ENCODE measurements at places on chromosomes 4 and X.
A peak's percentile ranks its signal among the peaks of the same experiment; 100 is the strongest.

DNA sequence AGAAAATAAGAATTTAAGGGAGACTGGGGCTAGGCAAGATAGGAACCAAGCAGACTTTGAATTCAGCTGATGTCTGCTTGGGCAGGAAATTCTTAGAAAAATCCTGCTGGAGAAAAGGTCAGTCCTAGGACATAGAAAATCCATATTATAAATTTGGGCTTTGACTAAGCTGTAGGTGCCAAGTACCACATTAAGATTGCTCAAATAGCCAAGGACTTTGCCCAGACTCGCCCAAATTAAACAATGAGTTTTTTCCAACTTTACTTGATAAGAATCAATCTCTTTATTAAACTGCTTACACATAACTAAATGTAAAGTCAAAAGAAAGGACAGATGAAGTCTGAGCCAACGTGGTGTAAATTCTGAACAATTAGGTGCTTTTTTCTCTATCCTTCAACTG lies 95.4 kb downstream of the FUNDC1 start:
- DNase-seq, result no peak

DNA sequence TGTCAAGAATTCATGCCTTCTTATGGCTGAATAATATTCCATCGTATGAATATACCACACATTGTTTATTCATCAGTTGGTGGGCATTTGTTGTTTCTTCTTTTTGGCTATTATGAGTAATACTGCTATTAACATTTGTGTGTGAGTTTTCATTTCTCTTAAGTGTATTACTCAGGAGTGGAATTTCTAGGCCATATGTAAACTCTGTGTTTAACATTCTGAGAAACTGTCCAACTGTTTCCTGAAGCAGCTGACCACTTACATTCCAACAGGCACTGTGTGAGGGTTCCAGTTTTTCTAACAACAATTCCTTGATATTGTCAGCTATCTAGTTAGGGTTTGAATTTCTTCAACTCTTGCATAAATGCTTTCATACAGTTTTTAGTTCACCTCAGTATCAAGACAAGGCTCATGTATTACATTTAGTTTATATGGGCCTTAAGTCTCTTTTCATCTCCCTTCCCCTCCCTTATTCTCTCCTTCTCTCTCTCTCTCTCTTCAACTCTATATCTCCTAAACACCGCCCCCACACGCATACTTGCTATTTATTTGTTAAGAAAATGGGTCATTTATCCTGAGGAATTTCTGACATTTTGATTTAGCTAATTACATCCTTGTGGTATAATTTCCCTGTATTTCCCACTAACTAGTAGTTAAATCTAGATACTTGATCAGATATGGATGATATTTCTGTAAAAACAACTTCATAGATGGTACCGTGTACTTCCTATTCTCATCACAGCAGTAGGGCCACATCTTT lies 77.4 kb downstream of the WDR19 start:
- no peak for DNase-seq

- DNase-seq, result no peak
Observed at GRCh38 chr4:139278485-139278884, 1.5 kb downstream of the MGARP start.

GRCh38 chr4:123488916-123489315 lies 92.3 kb downstream of the SPRY1 start:
- DNase-seq, result peak; percentile 4

DNA sequence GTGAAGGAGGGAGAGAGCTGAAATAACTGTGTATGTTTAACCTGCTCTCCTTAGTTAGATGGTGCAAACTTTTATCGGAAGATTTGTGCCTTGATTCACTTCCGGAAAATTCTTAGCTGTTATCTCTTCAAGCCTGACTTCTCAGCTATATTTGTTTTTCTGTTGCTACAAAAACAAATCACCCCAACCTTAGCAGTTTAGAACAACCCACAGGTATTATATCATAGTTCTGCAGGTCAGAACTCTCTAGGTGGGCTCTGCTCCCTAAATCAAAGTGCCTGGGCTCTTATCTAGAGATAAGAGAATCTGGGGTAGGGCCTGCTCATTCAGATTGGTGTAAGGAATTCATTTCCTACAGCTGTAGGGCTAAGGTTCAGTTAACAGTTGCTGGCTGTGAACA lies 15.1 kb upstream of the CEP135 start:
- DNase-seq, result no peak

DNA sequence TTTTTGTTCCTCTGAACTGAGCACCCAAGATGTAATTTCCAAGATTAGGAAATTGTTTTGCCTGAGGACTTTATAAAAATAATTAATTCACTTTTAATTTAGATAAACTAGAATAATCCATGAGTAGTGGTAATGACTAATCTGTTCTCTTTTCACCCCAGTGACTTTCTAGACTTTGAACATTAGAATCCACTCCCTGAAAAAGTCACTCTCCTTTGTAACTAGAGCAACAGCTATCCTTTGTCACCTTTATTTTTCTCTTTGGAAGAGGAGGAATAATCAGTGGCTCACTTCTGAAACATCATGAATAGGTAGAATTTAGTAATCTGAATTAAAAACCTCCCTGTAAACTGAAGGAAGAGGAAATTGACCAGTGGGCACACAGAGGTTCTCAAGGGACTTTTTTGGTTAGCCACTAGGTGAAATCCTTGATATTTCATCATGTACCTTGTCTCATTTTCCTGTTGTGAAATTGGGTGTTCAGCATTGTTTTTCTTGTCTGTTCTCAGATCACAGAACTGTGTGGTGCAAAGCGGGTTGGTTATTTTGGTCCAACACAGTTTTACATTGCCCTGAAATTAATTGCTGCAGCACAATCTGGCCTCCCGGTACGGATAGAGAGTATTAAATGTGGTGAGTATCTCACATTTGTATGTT lies 59.4 kb downstream of the REPS2 start:
- no peak for DNase-seq
